ENCODE measurements at places on chromosomes 13 and 19. TPM values are rescaled to one million over a fixed set of nuclear protein-coding genes. Genes with fewer than 3 reads are reported as not detected.

- DNase-seq, result no peak
Observed at GRCh38 chr19:18393836-18394235, 3.6 kb downstream of the LRRC25 start.

- no peak for DNase-seq
Observed at GRCh38 chr13:99165753-99166587, 34.7 kb upstream of the UBAC2 start.

DNA sequence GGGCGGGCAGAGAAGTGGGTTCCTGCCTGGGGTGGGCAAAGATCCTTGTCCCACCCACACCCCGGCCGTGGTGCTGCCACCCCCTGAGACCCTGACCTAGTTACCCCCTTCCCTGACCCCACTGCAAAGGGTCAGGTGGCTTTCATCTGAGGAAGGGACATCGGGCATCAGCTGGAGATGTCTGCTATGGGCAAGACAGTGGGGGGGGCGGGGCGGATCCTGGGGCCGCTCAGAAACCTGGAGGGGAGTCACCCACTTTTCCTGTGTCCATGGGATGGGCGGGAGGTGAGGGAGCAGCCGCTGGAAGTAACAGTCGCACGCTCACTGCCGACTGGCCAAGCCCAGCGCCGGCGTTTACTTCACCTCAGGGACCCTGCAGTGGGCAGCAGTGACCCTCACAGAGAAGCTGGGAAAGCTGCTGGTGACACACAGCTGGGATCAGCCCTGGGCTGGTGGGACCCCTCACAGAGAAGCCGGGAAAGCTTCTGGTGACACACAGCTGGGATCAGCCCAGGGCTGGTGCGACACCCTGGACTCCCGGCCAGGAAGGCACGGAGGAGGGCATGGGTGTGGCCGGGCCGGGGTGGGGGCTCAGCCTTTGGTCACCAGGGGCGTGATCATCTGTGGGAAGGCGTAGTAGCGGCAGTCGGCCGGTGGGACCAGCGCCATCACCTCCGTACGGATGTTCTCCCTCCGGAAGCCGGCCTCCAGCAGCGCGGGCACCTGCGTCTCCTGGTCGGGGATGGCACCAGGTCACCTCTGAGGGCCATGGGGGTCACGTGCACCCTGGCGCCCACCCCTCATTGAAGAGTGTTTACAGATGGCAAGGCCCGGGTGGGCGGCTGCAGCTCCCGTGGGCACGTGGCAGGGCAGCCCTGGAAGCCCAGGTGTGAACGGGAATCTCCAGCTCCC, 4.3 kb downstream of the GAMT start:
- DNase-seq, result no peak

DNA sequence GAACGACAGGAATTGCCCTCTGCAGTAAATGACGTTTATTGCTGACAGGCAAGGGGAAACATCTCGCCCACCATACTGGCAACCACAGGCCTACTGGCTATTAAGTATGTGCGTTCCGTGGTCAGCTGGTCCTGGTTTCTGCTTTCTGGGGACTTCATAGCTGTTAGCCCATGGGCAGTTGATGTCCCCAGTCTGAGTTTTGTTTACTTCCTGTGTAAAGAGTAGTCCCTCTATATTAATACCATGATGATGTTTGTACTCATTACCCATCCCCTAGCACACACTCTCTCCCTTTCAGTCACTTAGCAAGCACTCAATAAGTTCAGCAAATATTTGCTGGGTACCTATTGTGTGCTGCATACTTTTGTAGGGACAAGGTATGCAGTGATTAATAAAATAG, 6.5 kb upstream of the MIA start:
- DNase-seq, result no peak

DNA sequence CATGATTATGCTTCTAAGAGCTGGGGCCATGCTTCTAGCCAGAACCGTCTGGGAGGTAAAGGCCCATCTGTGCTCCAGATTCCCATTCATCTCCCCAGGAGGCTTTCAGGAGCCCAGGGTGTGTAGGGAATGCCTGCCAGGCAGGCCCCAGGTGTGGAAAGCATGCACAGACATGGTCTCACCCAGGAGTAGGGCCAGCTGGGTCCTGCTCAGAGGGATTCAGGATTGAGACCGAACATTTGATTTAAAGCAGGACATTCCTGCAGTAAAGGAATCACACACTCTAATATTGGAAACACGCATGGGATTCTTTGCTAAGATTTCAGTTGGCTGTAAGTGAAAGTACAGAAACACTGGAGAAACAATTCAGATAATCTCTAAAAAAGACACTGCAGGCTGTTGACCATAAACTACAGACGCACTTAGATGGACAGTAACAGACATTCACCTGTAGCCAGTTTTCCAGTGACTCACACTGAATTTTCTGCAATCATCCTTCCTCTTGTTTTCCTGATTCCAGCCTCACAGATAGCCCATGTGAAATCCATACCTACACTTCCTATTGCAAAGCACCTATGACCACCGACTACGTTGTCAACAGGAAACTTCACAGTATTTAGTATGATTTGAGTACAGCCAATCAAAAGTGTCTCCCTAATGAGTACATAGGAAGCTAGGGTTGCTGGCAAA, 257.8 kb downstream of the TBC1D4 start:
- DNase-seq, result no peak

- no peak for DNase-seq
Observed at GRCh38 chr13:56988543-56988942, 152.2 kb upstream of the PRR20A start.

- no peak for DNase-seq
Observed at GRCh38 chr13:57340878-57341277, 173.9 kb downstream of the PRR20E start.

DNA sequence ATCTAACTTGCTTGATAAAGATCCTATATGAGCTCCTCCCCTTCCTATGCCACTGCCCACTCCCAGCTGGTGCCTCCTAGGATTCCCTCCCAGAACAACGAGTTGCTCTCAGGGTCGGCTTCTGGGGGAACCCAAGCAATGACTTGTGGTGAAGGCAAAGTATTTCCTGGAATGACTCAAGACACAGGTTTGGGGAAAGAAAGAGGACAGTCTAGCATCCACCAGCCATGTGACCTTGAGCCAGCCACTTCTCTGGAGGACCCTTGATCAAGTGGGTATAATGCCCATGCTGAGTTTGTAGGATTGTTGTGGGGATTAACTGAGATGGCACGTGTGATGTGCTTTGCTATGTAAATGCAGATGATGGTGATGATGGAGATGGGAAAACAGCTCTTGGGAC, 33.0 kb downstream of the MBD3L2B start:
- no peak for DNase-seq

GRCh38 chr13:61136093-61136492, 279.6 kb downstream of the PCDH20 start:
- DNase-seq, result peak; percentile 3

DNA sequence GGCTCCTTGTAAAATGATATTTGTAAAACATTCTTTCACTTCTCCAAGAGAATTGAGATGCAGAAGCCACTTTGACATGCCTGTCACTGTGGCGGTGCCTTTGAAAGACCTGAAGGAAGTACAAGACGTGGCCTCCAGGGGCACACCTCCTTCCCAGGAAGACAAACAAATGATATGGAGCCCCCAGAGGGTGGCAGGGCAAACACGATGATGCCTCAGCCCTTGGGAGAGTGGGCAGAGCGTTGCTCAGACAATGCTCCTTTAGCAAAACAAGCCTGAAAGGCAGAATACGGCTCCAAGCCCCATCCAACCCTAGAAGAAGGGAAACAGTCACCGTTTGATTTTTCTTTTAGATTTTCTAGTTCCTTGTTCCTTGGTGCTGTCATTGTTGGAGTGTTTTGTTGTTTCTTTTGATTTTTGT, 9.2 kb upstream of the ATP12A start:
- DNase-seq, result peak; percentile 48

SULT2A1 gene
- 0.61 TPM for polyA plus RNA-seq

GRCh38 chr13:46097015-46097414, 7.8 kb downstream of the CPB2 start:
- DNase-seq, result no peak

- no peak for DNase-seq
Observed at GRCh38 chr19:43485951-43486350, 18.6 kb downstream of the PHLDB3 start.

PSPC1 gene
- polyA plus RNA-seq, result 85.0 TPM

WASF3 gene
- polyA plus RNA-seq, result 47.7 TPM

- DNase-seq, result no peak
Observed at GRCh38 chr13:108795841-108796240, 166.4 kb downstream of the MYO16 start.

DNA sequence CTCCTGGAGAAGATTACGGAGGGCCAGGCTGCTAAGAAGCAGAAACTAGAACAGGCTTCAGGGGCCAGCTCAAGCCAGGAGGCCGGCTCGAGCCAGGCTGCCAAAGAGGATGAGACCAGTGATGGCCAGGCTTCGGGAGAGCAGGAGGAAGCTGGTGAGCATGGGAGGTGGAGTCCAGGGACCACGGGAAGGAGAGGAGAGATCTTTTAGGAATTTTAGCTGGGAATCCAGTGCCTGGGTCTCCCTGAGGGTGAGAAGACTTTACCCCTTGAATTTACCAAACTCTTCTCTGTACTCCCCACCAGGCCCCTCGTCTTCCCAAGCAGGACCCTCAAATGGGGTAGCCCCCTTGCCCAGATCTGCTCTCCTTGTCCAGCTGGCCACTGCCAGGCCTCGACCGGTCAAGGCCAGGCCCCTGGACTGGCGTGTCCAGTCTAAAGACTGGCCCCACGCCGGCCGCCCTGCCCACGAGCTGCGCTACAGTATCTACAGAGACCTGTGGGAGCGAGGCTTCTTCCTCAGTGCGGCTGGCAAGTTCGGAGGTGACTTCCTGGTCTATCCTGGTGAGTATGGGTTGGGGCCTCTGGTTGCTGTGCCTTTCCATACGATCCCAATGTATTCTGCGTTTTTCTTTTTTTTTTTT, 824 bp downstream of the TSEN34 start:
- DNase-seq, result no peak

ASF1B gene
- polyA plus RNA-seq, result 22.4 TPM

GRCh38 chr19:1674293-1674679, 21.9 kb upstream of the TCF3 start:
- DNase-seq, result no peak

- no peak for DNase-seq
Observed at GRCh38 chr13:95710313-95710712, 33.4 kb downstream of the DNAJC3 start.

- no peak for DNase-seq
Observed at GRCh38 chr13:35210261-35210660, 266.2 kb downstream of the MAB21L1 start.

N4BP2L1 gene
- polyA plus RNA-seq, result 27.6 TPM

GRCh38 chr19:35039881-35040825, 1.4 kb upstream of the HPN start:
- DNase-seq, result no peak

CD209 gene
- 1.00 TPM for polyA plus RNA-seq

PSG2 gene
- not detected for polyA plus RNA-seq

ERICH6B gene
- 0.80 TPM for polyA plus RNA-seq

- no peak for DNase-seq
Observed at GRCh38 chr13:73433890-73434289, 375.1 kb downstream of the KLF5 start.

PSG1 gene
- not detected for polyA plus RNA-seq

DNA sequence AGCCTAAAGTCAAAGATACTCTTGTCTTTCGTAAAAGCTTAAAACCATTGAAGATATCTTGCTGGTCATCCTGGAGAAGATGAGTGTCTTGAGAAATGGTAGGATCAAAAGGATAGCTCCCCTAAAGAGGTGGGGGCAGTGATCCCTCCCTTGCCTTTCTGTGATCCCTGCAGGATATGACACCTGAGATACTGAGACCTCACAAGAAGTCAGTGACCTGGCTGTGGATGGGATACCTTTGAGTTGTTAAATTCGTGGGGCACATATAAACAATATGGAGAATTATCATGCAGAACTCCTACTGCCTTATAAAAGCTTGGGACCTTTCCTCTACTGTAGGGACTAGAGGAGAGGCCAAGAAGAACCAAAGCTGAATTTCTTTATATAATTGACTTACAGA, 21.4 kb downstream of the STOML3 start:
- DNase-seq, result no peak

GRCh38 chr13:34608331-34608730, 333.7 kb upstream of the NBEA start:
- no peak for DNase-seq

- no peak for DNase-seq
Observed at GRCh38 chr19:53461866-53462265, 5.7 kb upstream of the ZNF813 start.

FGF21 gene
- not detected for polyA plus RNA-seq

GRCh38 chr13:69921156-69921555, 186.5 kb upstream of the ATXN8OS start:
- DNase-seq, result peak; percentile 2

- DNase-seq, result no peak
Observed at GRCh38 chr13:62626771-62627170, 1211.1 kb upstream of the PCDH20 start.

GPATCH1 gene
- polyA plus RNA-seq, result 12.6 TPM

DNA sequence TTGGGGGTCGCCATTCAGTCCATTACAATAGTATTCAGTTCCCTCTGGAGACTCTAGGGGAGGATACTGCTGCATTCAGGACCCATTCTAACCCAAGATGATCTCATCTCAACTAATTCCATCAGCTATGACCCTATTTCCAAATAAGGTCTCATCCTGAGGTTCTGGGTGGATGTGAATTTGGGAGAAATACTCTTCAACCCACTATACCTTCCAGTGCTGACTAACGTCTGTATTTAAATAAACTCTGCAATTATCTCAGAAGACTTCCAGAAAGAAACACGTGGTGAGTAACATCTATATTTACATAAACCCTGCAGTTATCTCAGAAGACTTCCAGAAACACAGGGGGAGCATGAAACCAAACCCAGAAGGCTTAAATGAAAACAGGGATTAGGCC, 1300.7 kb downstream of the PCDH9 start:
- DNase-seq, result no peak

NLRP4 gene
- polyA plus RNA-seq, result not detected

GRCh38 chr13:112819111-112819510, 129.3 kb downstream of the ATP11A start:
- DNase-seq, result no peak

DNA sequence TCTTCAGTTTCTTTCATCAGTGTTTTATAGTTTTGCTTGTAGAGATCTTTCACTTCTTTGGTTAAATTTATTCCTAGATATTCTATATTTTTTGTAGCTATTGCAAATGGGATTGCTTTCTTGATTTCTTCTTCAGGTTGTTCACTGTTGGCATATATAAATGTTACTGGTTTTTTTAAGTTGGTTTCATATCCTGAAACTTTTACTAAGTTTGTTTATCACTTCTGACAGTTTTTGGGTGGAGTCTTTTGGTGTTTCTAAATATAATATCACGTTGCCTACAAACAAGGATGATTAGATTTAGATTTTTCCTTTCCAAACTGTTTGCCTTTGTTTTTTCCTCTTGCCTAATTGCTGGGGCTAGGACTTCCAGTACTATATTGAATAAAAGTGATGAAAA, 109.7 kb downstream of the PAN3 start:
- no peak for DNase-seq

DNA sequence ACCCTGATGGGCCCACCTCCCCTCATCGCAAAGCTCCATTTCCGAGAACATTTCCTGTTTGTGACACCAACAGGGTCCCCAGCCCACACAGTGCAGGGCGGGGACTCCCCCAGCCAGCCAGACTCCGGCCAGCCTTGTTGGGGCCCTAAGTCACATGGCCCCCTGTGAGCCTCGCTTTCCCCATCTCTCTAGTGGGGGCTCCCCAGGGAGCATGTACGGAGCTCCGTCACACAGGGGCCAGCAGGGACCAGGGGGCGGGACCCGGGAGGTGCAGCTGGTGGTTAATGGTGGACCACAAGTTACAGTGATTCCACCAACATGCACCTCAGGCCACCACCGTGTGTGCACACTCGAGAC, 1.7 kb downstream of the TBXA2R start:
- no peak for DNase-seq

PRODH2 gene
- 49.5 TPM for polyA plus RNA-seq

Data from renal pelvis (tissue), 12 donors.